Adipocyte (in vitro differentiated cells): ENCODE measurements at places on chromosomes 4 and X.
A peak's percentile ranks its signal among the peaks of the same experiment; 100 is the strongest.

- peak; percentile 81 for DNase-seq
These were observed 33.7 kb upstream of the STX18 start for GRCh38 chr4:4575284-4576211.

- peak; percentile 45 for DNase-seq
These were observed 10.8 kb upstream of the RHOH start for GRCh38 chr4:40185830-40186664.

GRCh38 chr4:147964266-147964880, 232.5 kb downstream of the ARHGAP10 start:
- no peak for DNase-seq

DNA sequence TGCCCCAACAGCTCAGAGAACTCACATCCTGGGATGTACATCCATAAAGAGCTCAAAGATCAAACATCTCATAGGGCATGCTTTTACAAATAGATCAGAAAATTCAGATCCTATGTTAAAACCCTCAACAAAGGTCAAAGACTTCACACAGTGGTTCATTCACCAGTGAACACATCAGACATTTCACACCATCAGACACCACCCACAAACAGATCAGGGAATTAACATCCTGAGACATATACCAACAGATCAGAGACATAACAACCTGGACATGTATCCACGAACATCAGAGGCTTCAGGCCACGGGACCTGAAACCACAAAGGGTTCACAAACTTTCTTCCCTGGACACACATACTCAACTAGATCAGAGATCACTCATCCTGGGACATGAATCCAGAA, 23.4 kb downstream of the SUV39H1 start:
- DNase-seq, result no peak

- DNase-seq, result no peak
These were observed 146.2 kb upstream of the JADE1 start for GRCh38 chr4:128663325-128663724.

- peak; percentile 77 for DNase-seq
These were observed at the start of gene TLR10 for GRCh38 chr4:38782452-38783108. Gene TLR10 (minus strand): TSS chr4:38782990. CDS start chr4:38775590, 7,400 bp downstream.
